ENCODE measurements at places on chromosomes 12 and 14.
A peak's percentile ranks its signal among the peaks of the same experiment; 100 is the strongest.

- DNase-seq, result no peak
Observed at GRCh38 chr14:99592933-99593753, 10.9 kb downstream of the CCDC85C start.

DNA sequence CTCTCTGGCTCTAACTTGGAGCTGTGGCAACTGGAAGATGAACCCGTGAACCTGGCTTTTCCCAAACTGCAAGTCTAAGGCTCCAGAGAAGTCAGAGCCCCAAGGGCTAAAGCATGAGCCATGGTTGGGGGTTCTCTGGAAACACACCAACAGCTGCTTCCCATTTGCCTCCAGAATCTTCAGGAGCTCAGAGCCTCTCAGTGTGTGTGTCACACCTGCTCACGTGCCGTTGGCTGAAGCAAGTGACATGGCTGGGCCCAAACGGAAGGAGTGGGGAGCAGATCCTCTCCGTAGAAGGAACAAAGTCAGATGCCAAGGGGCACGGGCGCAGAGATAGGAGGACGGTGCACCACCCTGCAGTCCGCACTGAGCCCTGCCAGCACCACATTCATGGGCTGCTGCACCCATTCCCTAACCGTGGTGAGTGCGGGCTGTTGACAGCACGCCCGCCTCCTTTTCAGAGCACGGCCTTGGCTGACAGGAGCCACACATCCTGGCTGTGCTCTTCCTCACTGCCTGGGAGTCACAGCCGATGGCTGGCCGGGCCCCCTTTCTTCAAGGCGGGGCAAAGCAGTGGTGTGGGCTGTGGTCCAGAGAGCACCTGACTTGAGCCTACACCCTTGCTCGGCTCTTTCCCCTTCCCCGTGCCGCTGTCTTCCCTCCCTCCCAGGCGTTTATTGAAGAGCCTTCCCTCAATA lies 16.6 kb upstream of the TRAF3 start:
- no peak for DNase-seq

DNA sequence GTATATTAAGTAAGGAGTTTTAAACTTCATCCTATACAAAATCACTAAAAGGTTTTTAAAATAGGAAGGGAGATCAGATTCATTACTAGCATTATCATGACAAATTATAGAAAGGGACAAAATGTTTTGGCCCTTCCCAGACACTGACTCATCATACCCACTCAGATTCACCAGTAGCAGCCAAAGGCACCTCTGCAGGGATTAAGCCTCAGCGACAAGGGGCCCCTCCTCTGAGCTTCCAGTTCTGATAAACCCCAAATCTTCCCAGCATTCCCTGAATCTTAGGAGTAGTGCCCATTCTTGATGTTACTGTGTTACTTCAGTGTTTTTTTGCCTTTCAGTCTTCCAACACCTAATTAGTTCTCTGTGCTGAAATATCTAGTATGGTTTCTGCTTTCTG lies 14.5 kb downstream of the KRAS start:
- DNase-seq, result no peak

DNA sequence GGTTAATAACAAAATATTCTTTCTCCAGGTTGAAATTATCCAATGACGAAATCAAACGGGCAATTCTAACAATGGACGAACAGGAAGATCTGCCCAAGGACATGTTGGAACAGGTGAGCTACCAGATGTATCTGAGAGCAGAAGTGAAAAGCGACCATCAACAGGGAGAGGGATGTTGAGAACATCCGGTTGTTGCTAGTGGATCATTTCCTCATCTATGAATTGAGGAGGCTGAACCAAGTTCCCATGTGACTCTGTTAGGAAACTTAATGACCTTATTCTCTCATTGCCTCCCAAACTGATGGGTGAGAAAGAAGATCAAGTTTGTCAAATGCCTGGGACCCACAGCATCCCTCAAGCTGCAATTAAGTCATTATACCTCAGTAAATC lies 117.7 kb downstream of the GPR135 start:
- DNase-seq, result no peak

GRCh38 chr14:53968726-53969125 lies 12.1 kb upstream of the BMP4 start:
- DNase-seq, result no peak

DNA sequence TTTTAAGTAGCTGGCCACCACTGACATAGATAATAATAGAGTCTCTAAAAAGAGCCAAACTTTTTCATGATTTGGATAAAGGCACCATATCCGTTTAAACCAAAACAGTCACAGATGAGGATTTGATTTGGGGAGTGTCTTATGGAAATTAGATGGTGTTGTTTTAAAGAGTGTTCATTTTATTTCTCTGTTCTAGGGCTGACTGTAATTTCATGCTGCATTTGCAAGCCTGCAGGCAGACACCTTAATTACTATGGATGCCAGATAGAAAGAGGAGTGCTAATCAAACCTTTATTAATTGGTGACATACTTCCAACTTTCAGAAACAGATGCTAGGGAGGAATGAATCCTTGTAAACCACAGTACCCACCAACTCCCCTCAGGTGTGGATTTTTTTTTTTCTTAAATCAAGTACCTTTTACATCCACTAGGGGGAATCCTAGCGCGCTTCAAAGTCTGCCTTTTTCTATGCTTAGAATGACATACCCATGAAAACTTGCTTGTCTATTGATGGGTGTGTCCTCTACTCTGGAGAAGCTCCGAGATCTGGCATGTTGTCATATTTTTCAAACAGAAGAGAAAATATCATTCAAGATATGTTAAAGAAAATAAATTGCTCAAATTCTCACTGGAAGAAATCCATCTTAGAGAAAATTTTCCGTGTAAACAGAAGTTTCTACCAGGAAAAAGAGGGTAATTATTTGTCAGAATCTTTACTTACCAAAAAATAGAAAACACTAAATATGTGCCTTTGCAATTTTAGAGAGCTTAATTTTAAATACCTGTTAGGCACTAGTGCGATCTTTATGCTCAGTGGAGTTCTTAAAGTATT lies 14.2 kb upstream of the PLXNC1 start:
- DNase-seq, result no peak

- DNase-seq, result peak; percentile 10
Observed at GRCh38 chr14:50773632-50774541, 57.1 kb downstream of the NIN start.

DNA sequence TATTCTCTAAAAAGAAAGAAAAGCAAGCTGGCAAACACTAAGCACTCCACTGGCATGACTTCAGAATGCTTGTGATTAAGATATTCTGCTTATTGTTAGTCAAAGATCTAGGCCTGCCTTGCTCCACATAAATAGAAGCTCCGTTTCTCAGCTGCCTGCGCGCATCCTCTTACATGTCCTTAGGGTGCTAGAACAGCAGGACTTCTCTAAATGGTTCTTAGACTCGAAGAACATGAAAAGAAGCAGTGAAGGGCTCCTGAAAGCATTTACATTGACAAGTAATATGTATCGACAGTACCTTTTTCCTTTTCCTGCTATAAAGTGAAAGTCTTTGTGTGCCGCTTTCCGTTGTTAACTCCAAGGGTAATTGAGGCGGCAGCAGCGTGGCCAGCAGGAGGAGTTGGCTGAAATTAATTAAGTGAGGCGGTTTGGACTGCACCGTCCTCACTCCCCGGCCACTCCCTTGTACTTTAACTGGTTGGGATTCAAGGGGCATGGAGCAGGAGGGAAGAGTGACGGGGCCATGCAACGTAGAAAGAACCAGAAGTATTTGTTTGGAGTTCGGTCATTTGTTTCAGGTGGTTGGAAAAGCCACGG lies 34.2 kb upstream of the OTX2 start:
- DNase-seq, result no peak

DNA sequence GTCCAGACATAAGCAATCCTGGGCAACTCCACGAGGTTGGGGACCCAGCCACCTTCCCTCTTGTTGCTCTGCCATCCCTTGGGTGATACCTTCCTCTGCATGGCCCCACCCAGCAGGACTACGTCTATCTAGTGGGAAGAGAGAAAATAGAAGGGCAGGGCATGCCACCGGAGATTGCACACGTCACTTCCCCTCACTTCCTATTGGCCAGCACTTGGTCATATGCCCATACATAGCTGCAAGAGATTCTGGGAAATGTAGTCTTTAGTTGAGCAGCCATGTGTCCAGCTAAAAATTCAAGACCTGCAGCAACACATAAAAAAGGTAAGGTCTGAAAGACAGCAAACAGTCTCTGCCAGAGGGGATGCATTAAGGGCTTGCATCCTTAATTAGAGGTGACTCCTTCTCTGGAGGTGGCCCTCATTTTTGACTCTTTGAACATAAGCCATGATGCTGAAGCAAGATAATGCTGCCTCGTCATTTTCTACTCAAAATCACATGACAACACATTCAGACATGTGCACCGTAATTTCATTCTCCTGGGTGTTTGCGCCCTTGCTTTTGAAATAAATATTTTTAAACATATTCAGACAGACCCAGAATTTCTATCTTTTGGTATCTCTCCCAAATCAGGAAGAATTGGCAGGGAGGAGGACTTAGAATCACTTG lies 91.8 kb upstream of the PWP1 start:
- DNase-seq, result no peak

GRCh38 chr12:42145552-42146215 lies 1.0 kb upstream of the GXYLT1 start:
- no peak for DNase-seq
